ENCODE measurements at places on chromosomes 7 and 10.

DNA sequence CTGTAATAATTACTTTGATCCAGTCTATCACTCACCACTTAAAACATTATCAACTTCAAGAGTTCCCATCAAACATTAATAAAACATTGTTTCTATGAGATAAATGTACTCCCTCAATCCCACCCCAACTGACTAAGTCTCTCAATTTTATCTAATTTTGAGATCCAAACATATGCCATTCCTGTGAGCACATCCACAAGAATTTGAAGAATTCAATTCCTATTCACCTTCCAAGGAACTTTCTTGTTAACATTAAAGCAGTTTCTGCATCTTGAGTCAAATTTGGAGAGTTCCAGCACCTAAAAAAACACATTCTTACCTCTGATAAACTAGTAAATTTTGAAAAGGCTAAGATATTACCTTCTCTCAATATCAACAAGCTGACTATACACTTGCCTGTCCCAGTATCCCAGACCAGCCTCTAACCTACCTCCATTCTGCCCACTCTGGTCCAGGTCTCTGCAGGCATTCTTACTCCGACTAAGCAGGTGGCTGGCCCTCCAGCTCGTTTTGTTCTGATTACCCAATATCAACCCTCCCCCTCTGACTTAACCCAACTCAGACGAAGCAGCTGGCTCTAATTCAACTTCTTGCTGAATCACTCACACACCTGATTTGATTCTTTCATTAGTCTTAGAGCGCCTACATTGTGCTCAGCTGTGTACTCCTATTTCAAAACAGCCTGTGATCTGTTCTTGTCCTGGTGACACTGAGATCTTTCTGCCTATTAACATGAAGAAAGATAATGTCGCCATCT, 275.2 kb downstream of the IPMK start:
- no peak for DNase-seq

GRCh38 chr7:81721437-81721836, 48.4 kb downstream of the HGF start:
- no peak for DNase-seq

GRCh38 chr10:79331709-79332108, 15.6 kb upstream of the PPIF start:
- DNase-seq = peak; percentile 18

- no peak for DNase-seq
Observed at GRCh38 chr10:33234831-33235237, 99.6 kb downstream of the NRP1 start.

GRCh38 chr7:75979759-75980429, 14.5 kb downstream of the TMEM120A start:
- DNase-seq = no peak

- DNase-seq = no peak
Observed at GRCh38 chr10:33783557-33783956, 449.1 kb upstream of the NRP1 start.

GRCh38 chr7:84177758-84178412, 16.7 kb downstream of the SEMA3A start:
- DNase-seq = no peak

GRCh38 chr7:5667391-5667790, 114.1 kb downstream of the RNF216 start:
- DNase-seq = no peak

GRCh38 chr7:106190589-106191330, 78.6 kb upstream of the SYPL1 start:
- DNase-seq = no peak

GRCh38 chr10:131193923-131194322, 117.6 kb downstream of the TCERG1L start:
- DNase-seq = no peak

GRCh38 chr10:101014230-101014884, 14.7 kb downstream of the LZTS2 start:
- DNase-seq = no peak

DNA sequence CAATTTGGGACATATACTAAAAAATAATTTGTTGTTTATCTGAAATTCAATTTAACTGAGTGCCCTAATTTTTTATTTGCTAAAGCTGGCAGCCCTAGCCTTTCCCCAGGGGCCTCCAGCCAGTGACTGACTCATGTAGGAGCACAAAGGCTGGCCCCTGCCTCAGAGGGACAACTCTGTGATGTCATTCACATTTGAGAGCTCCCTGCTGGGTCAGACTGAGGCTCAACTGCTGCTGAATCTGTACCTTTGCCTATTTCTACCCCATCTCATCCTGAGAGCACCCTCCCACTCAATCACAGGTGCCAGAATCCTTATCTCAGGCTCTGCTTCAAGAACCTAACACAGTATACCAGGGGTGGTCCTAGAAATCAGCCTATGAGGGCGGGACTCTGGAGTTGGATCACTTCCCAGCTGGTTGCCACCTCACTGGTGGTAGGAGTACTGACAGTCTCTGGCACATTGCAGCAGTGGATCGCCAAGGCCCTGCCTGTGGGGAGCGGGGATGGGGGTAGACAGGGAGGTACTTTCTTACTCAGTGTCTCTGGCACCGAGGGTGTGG, 11.6 kb downstream of the GCK start:
- no peak for DNase-seq

GRCh38 chr7:34451923-34452322, 206.1 kb upstream of the NPSR1 start:
- DNase-seq = no peak

DNA sequence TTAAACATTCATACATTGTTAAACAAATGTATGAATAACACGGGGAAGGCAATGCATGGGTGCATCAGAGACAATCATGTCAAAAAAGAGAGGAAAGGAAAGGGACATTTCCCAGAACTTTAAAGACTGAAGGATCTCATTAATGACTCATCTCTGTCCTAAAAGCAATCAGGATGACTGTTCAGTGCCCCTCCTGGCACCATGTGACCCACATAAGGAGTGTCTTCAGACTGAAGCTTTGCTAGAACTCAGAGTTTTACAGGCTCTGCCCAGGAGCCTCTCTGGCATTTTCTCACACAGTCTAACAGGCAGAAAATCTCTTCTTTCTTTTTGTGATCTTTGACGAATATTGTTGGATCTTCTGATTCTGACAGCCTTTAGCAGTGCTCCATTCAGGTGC, 315.3 kb downstream of the OTUD1 start:
- DNase-seq = no peak

- no peak for DNase-seq
Observed at GRCh38 chr10:36555036-36555435, 570.4 kb upstream of the ANKRD30A start.

DNA sequence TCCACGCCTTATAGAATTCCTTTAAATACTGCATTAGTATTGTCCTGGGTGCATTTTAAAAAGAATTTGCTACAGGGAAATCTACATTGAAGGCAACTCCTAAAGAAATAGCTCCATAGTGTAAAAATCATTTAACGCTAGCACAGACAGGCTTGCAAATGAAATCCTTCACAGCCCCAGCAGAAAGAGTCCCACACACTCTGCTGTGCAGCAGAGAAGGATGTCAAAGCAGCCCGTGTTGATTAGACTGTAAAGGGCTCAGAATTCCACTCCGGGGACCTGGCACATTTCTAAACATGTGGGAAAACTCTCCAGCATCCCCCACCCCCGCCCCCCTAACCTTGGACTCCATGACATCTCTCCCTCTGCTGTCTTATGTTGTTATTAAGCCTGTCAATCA, 176.8 kb downstream of the CALN1 start:
- DNase-seq = no peak

DNA sequence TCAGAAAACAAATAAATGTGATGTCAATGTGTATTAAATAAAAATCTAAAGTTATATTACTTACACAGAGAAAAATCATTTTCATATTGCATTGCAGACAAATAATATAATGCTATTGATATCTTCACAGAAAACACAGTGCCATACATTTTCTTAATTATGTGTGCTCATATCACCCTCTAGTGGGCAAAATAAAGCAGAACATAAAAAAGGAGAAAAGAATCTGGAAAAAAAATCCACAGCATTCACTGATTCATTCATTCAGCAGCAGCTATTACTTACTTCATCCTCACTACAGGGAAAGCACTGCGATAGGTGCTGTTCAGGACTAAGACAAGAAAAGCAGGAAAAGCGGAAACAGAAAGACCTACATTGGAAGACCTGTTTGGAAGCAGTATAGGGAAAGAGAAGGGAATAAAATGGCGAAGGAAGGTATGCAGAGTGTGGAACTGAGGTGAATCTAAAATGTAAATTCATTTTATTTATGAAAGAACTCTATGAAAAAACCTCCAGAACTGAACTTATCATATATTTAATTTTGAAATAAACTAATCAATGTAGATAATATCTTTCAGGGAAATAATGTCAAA, 73.2 kb downstream of the POT1 start:
- no peak for DNase-seq

DNA sequence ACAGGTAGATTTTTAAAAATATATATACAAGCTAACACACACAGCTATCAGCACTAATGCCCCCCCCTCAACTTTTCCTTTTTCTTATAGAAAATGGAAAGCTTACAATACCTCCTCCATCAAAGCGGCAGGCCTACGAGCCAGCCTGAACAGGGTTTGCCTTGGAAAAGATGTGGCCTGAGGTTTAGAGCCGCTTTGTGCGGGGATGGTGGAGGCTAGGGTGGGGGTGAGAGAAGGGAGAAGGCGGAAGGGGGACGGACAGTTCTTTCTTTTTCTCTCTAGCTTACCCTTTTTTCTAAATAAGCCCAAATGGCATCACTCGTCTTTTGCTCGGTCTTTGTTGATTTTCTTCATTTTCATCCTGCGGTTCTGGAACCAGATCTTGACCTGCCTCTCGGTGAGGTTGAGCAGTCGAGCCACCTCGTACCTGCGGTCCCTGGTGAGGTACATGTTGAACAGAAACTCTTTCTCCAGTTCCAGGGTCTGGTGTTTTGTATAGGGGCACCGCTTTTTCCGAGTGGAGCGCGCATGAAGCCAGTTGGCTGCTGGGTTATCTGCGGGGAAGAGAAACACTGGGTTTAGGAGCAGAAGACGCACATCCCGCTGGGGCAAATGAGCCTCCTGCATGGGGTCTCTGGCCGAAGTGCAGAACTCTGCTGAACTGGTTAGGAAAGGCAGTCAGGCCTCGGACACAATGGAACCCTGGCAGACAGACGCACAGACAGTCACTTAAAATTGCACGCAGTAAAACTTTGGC, 1.9 kb downstream of the HOXA9 start:
- DNase-seq = no peak

GRCh38 chr7:42688056-42688371, 223.9 kb downstream of the C7orf25 start:
- DNase-seq = no peak

DNA sequence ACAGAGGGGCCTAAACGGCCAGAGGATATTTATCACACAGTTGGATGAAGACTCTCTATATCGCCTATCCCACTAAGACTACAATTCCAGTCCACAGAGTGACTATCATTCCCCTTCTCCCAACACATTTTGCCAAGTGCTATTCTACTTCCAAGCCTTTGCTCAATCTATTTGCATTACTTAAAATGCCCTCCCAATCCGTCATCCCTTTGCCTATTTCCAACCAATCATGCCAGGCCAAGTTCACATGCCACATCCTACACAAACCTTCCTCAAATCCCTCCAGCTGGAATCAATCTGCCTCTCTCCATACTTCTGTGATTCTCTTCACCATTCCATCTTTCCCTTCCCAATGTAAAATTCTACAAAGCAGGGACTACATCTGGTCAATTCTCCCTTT, 38.2 kb downstream of the SMURF1 start:
- no peak for DNase-seq

GRCh38 chr10:87105446-87106124, 10.6 kb downstream of the SHLD2 start:
- DNase-seq = no peak

GRCh38 chr7:101636822-101637623, 7.9 kb upstream of the MYL10 start:
- DNase-seq = no peak

- no peak for DNase-seq
Observed at GRCh38 chr7:27647046-27647445, 15.6 kb downstream of the HIBADH start.

DNA sequence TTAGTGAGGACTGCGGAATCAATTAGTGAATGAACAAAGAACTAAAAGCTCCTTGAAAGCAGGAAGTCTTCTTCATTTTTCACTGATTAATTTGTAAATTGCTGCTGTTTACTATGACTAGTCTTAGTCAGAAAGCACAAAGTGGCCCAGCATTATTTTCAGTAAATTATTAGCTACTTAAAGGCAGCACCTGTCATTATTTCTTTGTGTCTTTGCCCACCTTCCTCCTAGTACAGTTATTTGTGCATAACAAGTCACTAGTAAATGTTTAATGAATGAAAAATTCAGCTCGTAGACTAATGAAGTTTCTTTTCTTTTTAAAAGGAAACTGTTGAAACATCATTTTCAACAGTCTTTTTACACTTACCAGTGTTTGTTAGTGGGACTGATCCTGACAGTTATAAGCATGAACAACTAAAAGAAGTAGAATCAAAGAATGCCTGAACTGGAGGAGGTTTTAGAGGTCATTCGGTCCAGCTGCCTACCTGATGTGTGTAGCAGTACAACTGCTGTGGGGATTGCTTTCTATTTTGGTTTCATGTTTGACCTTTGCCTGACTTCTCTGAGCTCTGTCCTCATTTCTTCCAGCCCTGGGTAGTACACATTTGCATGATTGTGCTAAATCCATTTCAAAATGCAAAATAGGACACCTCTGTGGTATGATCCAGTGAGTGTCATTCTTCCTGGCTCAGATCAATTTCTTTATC, 140.0 kb upstream of the PHYHIPL start:
- DNase-seq = no peak

DNA sequence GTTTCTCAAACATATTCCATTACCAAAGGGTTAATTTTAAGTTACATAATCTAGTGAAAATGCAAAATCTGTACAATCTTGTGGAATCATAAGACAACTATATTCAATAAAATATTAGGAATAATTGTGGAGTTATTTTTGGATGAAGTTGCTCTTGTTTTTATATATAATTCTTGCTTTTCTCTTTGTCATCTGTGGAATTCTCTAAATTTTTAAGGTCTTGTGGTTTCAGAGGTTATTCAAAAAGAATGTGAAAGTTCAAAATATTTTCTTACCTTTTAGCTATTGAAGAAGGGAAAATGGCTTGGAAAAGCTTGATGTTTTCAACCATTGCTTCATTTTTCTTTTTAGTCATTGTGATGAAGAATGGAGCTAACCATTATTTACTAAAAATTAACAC, 552.1 kb downstream of the TFEC start:
- DNase-seq = no peak

GRCh38 chr10:88440541-88440940, 142.6 kb downstream of the RNLS start:
- DNase-seq = no peak

DNA sequence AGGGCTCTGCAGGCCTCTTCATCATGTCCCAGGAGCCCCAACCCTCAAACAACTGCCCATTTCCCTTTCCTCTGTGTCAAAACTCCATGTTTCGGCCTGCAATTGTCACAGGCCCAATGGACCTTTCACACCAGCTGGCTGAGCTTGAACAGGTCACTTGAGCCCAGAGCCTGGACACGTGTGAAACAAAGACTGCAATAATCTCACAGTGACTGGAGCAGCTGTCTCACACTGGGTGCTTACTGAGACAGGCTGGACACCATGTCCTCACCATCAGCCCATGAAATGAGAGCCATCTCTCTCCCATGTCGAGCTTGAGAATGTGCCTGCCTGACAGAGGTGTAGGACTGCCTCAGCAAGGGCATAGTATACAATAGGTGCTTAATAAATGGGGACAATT, 19.5 kb upstream of the EIF5AL1 start:
- no peak for DNase-seq

- DNase-seq = no peak
Observed at GRCh38 chr10:11224792-11225416, 207.2 kb downstream of the CELF2 start.

Measured in NK-92 treated with Interleukin-12 subunit alpha and Interleukin-12 subunit beta, amount 100 ng/mL, for 24 hours (cell line).